ENCODE measurements at places on chromosomes 5 and 9.

GRCh38 chr5:103108086-103108485 is 11.9 kb downstream of the GIN1 start:
- no peak for DNase-seq

DNA sequence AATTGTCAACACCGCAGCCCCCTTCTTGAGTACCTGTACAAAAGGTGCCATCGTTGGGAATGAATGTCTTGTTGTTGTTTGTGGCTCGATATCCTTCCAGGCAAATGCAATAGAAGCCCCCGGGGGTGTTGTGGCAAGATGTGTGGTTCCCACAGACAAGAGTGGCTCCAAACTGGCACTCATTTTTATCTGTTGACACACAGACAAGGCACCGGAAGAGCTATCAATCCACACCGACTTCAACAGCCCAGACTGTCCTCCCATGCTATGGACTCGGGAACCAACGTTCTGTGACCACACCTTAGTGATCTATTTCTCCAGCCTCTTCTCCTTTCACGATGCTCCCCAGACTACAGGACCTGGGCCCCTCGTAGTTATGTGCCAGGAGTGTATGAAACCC is 25.9 kb downstream of the SUSD1 start:
- DNase-seq = no peak

DNA sequence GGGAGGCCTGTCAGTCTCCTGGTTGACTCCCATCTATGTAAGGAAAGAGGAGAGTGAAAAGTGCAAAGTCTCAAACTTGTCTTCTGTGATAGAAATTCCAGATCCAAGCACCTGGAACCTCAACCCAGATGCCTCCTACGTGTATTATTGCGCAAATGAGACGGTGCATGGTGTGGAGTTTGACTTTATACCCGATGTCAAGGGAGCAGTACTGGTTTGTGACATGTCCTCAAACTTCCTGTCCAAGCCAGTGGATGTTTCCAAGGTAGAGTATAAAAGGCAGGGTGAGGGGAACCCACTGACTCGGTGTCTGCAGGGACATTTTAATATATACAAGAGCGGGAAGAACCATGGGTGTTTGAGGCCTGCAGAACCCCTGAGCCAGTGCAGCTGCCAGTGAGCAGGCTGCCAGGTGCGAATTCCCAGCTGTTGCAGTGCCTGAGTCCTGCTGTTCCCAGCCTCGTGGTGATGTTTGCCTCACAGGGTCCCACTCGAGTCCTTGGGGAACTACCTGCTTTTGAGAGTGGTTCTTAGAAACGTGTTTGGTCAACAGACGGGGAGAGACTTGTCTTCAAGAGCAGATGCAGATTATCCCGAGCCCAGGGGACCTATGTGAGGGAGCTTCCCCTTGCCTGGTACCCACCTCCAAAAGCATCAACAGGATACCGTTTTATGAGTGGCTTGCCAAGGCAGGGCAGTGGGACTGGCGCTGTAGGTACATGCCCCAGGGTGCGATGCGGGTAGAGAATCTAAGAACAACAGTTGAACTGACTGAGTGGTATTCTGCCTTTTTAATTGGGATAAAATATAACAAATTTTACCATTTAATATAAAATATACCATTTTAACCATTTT is 9.5 kb downstream of the PSAT1 start:
- no peak for DNase-seq

DNA sequence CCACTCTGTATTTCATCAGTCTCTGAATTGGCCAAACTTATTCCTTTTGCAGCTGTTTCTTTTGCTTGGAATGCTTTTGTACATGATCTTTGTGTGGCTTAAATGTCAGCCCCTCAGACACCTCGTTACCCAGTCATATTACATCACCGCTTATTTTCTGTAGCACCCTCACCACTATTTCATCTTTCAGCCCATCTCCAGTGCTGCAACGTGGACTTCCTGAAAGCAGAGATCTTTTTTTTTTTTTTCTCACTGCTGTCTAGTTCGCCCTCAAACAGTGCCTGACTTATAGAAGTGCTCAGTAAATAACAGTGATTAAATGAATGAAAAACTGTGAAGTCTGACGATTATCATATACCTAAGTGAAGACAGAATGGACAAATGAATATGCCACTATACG is 835 bp downstream of the SRA1 start:
- DNase-seq = no peak

DNA sequence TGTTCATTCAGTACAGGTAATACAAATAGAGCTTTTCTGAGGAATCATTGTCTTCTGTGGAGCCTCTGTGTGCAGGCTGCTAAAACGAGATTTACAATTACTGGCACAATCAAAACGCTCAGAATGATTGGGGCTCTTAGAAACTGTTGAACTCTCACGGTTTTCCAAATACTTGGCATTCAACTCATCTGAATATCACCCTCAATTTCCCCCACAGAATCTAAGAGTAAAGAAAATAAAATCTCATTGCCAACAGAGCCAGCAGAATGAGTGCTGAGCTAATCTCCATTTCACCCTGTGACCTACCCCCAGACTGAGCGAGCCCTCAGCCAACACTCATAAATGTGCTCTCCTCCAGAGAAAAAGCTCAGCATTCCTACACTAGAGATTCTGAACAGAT is 35.3 kb upstream of the TMED7 start:
- no peak for DNase-seq

GRCh38 chr9:123485216-123485615 is 129.2 kb downstream of the CRB2 start:
- no peak for DNase-seq

GRCh38 chr5:55232271-55232984 is 980 bp downstream of the CCNO start:
- DNase-seq = peak; percentile 27

- DNase-seq = no peak
Measured at GRCh38 chr5:131515348-131515747, 119.7 kb downstream of the RAPGEF6 start.

DNA sequence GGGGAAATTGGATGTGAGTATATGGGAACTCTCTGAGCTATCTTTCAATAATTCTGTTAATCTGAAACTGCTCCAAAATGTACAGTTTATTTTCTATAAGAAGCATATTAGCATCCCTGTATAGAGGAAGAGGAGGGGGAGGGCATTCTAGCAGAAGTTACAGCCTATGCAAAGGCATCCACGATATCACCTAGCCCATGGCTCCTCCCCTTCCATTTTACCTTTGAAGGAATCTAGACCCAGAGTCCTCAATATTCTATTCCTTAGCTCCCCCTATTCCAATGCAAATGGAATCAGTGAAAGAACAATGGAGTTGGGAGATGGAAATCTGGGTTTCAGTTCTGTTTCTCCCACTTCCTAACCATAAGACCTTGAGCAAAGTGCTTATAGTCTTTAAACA is 132.9 kb upstream of the IFNE start:
- DNase-seq = no peak

DNA sequence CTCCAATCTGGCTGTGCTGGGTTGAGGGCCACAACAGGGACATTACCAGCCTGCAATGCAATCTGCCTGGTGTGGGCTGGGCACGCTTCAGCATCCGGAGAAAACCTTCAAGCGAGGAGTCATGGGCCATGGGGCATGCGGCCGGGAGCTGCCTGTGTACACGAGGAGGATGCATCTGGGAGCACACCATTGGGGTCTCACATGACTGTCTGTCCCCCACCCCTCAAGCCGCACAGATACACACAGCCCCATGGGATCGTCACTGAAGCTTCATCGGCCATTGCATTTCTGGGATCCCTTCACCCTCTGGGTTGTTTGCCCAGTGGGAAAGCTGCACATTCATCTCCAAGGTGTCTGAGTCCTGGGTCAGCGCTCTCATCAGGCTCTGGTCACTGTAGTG is 9.9 kb downstream of the LCN1 start:
- no peak for DNase-seq

DNA sequence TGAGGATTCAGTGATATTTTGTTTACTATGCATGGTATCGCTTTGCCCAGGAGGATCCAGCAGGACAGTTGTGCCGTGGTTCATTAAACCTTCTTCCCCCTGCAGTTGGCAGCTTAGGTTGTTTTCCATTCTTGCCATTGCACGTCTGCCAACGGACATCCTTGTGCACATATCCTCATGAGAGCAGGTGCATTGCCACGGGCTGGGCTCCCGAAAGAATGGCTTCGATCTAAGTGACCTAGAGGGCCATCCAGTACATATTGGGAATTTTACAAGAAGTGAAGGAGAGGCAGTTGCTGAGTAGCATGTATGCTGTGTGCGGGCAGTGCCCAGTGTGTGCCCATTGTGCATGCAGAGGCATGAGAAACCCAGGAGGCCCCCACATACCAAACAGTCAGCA is 22.1 kb downstream of the HRH2 start:
- no peak for DNase-seq

- DNase-seq = peak; percentile 67
Measured at GRCh38 chr5:156479849-156480248, 152.9 kb downstream of the SGCD start.

- DNase-seq = no peak
Measured at GRCh38 chr9:134290603-134291451, 35.4 kb upstream of the RXRA start.

DNA sequence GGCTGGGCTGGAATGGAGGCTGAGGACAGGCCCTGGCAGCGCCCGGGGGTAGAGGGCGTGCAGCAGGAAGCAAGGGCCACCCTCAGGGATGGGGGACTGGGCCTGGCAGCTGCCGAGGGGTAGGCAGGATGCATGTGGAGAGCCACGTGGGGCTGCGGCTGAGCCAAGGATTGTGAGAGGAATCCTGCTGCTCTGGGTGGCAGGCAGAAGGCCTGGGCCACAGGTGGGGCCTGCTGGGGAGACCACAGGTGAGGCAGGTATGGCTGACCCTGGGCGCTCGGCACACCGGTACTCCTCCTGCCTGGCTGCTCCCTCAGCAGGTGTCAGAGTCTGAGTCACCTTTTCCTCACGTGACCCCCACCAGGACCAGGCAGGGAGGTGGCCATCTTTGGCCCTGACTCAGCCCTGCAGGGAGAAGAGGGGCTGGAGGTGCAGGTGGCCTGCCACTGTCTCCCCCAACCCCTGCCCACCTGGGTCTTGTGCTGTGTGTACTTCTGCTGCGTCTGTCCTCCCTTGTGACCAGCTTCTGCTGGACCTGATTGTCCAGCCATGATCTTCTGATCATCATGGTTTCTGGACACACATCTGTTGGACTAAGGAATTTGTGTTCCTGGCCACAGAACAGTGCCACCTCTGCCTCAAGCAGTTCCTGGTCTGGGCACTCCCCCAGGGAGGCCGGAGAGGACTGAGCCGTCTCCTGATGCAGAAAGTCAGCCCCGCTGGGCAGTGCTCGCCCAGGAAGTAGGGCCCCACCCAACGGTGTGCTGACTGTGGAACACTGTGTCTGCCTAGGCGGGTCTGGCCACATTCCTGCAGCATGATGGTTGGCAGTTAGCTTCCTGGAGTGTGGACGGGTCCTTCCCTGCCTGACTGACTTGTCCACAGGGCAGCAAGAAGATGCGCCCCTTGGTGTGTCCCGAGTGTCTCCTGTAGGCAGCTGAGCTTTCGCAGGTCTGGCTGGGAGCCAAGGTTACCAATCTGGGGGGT is 6.4 kb downstream of the ARRDC1 start:
- peak; percentile 63 for DNase-seq

DNA sequence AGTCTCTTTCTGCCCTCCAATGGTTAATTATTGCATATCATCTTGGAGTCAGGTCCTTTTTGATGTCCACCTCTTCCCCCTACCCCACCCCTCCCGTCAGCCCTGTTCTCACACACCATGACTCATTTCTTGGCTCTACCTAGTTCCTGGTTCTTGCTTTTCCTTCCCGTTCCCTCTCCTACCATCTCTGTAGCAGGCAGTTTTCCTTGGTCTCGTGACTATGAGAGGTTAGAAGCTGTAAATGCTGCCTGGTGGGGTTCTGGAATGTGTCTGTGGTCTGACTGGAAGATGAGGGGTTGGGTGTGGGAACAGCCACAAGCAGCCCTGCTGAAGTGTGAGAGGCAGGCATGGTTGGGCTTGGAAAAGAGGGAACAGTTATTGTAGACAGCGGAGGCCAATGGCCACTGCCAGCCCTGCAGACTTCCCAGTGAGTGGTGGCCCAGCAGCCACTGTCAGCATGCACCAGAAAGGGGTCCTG is 18.2 kb downstream of the SLC22A5 start:
- DNase-seq = no peak

DNA sequence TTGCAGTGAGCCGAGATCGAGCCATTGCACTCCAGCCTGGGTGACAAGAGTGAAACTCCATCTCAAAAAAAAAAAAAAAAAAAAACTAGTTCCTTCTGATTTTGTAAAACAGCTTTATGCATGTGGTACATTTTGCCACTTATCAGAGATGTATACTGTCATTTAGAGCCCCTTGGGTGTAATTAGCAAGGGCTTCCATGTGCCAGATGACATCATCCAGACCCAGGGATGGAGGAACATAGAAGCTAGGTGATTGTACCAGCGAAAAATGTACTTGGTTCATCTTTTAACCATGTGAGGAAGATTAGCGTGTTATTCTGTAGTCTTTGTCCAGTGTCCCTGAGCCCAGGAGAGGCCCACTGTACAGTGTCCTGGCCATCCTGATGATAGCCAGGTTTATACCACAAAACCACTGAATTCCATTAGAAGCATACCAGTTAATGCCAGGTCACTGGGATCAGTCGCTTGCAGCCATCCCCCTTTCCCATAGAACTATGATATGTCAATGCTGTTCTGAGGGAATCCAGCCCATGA is 239.3 kb upstream of the SGCD start:
- DNase-seq = no peak

GRCh38 chr9:72648324-72649126 is 127.1 kb downstream of the TMC1 start:
- no peak for DNase-seq

DNA sequence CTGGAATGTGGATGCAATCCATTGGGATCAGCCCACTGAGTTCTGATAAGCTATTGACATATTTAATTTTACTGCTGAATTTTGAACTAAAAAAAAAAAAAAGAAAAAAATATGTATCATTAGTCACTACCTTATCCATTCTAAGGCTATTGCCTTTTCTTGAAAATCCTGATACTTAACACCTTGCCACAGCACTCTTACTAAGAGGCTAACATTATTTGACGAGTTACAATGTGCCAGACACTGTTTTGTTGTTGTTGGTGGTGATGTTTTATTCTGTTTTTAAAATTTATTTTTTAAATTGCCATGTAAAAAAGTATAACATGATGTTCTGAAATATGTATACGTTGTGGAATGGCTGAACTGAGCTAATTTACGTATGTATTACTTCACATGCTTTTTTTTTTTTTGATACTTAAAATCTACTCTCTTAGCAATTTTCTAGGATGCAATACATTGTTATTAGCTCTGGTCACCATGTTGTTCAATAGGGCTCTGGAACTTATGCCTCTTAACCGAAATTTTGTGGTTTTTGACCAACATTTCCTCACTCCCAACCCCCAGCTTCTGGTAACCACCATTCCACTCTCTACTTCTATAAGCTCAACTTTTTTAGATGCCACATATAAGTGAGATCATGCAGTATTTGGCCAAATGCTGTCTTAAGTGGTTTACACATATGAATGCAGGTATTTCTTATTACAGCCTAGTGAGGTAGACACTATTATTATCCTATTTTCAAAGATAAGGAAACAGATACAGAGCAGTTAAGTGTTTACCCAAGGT is 134.8 kb upstream of the PCA3 start:
- DNase-seq = no peak

DNA sequence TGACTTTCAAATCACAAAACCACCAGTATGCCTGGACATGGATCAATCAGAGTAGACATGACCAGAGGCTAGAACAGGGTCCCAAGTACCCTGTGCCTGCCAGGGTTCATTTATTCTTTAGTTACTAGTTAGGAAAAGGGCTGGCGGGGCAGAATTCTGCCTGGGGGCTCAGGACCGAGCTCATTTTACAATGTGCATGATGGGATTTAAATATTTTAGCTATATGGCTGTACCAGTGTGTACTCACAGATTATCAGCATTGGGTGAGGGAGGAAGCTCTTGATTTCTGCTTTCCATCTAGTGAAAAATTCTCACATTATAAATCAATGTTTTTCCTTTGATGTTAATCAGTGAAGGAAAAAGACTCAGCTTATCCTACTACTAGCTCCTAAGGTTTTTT is 1511.1 kb downstream of the EFNA5 start:
- DNase-seq = no peak

Data from activated CD4-positive, alpha-beta T cell treated with anti-CD3 and anti-CD28 coated beads for 36 hours (primary cell).